Activated T-helper 17 cell treated with anti-CD3 and anti-CD28 coated beads, Interleukin-2, amount 50 U/mL, for 72 hours (primary cell): ENCODE measurements at places on chromosomes 4 and X. TPM values are rescaled to one million over a fixed set of nuclear protein-coding genes. Genes with fewer than 3 reads are reported as not detected.
A peak's percentile ranks its signal among the peaks of the same experiment; 100 is the strongest.

DNA sequence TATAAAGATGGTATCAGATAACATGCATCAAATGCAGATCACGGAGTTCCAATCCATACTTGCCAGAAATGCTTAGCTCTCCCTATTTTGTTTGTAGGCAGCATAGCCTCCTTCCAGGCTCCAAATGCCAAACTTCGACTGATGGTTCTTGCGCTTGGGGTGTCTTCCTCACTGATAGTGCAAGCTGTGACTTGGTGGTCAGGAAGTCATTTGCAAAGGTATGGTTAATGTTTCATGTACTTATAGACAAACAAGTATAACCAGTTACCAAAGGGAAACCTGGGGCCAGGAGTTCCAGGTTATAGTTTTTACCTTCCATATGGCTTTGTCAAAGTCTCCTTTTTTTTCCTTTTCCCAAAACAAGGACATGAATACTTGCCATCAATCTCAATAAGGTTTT is 5.3 kb downstream of the CWH43 start:
- no peaks in the 10 kb centered on the region for H3K4me1 ChIP-seq
- no peaks in the 10 kb centered on the region for H3K36me3 ChIP-seq
- no peak for ATAC-seq
- no peak overlapping the region for H3K27ac ChIP-seq
- peaks cover 16% of the 10 kb centered on the region for H3K27me3 ChIP-seq
- H3K4me3 ChIP-seq: no peak overlapping the region

DNA sequence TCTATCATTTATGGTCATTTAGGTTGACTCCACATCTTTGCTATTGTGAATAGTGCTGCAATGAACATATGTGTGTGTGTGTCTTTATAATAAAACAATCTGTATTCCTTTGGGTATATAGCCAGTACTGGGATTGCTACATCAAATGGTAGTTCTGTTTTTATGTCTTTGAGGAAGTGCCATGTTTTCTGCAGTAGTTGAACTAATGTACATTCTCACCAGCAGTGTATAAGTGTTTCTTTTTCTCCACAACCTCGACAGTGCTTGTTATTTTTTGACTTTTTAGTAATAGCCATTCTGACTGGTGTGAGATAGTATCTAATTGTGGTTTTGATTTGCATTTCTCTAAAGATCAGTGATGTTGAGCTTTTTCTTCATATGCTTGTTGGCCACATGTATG is 80.5 kb downstream of the ARHGAP6 start:
- no peak for ATAC-seq
- H3K4me3 ChIP-seq: no peak overlapping the region
- H3K4me1 ChIP-seq: no peaks in the 10 kb centered on the region
- peaks cover 15% of the 10 kb centered on the region for H3K27me3 ChIP-seq
- no peaks in the 10 kb centered on the region for H3K36me3 ChIP-seq

- H3K27me3 ChIP-seq: no peaks in the 10 kb centered on the region
- ATAC-seq: no peak
- no peaks in the 10 kb centered on the region for H3K36me3 ChIP-seq
- H3K27ac ChIP-seq: no peak overlapping the region
- H3K4me1 ChIP-seq: no peaks in the 10 kb centered on the region
Observed at GRCh38 chrX:105553118-105553517, 269.2 kb upstream of the NRK start.

- no peaks in the 10 kb centered on the region for H3K36me3 ChIP-seq
- peaks cover 9% of the 10 kb centered on the region for H3K4me1 ChIP-seq
- ATAC-seq: peak; percentile 78
Observed at GRCh38 chr4:128803783-128804182, 5.7 kb upstream of the JADE1 start.

GRCh38 chr4:123749383-123749782 is 352.8 kb downstream of the SPRY1 start:
- H3K27me3 ChIP-seq: peaks cover 3% of the 10 kb centered on the region
- no peak for ATAC-seq
- H3K4me3 ChIP-seq: no peak overlapping the region

DNA sequence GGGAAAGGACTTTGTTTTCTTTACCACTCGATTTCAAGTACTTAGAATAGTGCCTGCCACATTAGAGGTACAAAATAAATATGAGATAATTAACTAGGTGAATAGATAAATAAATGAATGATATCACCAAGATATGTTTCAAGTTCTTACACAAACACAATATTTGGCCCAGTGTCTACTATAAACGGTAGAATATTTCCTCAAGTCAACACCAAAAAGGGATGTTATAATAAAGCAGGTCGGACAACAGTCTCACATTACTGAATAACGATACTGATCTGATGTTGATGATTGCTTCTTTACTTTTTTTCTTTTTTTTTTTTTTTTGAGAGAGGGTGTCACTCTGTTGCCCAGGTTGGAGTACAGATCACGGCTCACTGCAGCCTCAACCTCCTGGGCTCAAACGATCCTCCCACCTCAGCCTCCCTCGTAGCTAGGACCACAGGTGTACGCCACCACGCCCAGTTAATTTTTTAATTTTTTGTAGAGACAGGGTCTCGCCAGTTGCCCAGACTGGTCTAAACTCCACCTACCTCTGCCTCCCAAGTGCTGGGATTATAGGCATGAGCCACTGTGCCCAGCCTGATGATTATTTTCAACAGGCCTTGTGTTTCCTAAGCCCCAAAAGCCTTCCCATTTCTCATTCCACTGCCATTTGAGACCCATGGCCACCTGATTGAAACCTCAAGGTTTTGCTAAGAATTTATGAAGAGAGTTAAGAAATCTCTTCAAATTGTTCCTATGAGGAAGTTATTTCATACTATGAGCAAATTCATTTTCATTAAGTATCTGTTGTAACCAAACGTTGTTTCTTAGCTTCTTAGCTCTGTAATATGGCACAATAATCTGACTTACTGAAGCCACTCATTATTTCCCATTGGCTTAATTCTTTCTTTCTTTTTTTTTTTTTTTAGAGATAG is 2.3 kb downstream of the MANBA start:
- no peak for ATAC-seq
- H3K4me3 ChIP-seq: peak overlapping the region; percentile 92
- no peaks in the 10 kb centered on the region for H3K36me3 ChIP-seq
- H3K4me1 ChIP-seq: peaks cover 29% of the 10 kb centered on the region

GRCh38 chrX:53317365-53318069 is 36.1 kb upstream of the IQSEC2 start:
- peak; percentile 75 for ATAC-seq
- peaks cover 13% of the 10 kb centered on the region for H3K27me3 ChIP-seq
- H3K36me3 ChIP-seq: no peaks in the 10 kb centered on the region
- no peak overlapping the region for H3K27ac ChIP-seq
- peaks cover 9% of the 10 kb centered on the region for H3K4me1 ChIP-seq

ZBED1 gene
- 37.6 TPM for total RNA-seq

DNA sequence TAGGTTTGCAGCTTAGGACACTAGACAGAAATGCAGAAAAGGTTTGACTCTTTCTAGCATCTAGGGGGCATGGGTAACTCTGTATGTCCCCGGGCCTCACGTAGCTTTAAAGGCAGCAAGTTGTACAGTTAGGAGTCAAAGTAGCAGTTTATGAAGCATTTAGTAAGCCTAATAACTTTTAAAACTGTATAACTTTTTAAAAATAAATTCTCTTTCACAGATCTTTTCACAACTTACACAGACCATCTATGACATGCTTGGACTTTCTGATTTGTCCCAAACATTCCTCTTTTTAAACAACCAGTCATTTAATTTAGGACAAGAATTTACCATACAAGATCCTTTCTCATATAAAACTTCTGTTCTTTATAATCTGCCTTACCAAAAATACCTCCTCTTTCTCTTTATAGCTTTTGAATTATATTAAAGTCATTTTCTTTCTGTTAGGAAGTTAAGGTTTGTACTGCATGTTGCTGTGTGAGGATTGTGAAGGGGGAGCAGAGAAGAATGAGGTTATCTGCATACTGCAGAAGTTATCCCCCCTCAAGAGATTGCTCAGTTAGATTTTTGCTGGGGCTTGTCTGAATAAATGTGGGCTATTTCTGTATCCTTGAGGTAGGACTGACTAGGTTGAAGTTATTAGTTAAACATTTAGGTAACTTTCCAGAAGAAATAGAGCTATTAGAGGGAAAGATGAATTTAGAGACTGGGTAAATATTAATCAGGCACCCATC is 94.3 kb downstream of the CPE start:
- no peak overlapping the region for H3K4me3 ChIP-seq
- ATAC-seq: no peak
- no peak overlapping the region for H3K27ac ChIP-seq

- H3K27me3 ChIP-seq: no peaks in the 10 kb centered on the region
- H3K4me3 ChIP-seq: no peak overlapping the region
- H3K4me1 ChIP-seq: no peaks in the 10 kb centered on the region
- H3K27ac ChIP-seq: no peak overlapping the region
- H3K36me3 ChIP-seq: no peaks in the 10 kb centered on the region
- no peak for ATAC-seq
Observed at GRCh38 chrX:95716841-95717240, 967.8 kb upstream of the DIAPH2 start.

NCBP2L gene
- not detected for total RNA-seq

DNA sequence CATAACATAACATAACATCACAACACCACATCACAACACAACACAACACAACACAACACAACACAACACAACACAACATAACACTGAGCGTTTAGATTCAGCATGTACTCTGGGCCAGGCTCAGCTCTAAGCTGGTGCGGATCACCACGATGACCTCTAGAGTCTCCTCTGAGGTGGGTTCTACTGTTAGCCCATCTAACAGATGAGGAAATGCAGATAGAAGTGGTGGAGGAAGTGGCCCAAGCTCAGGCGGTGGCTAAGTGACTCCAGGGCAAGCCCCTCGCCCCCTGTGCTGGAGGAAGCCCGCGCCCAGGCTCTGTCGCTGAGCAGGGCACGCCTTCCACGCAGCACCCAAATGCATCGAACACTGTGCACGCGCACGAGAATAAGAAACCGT is 45.3 kb upstream of the CDKN2AIP start:
- H3K36me3 ChIP-seq: no peaks in the 10 kb centered on the region
- H3K4me1 ChIP-seq: peaks cover 16% of the 10 kb centered on the region
- peaks cover 3% of the 10 kb centered on the region for H3K27me3 ChIP-seq
- ATAC-seq: no peak
- peak overlapping the region; percentile 78 for H3K4me3 ChIP-seq
- no peak overlapping the region for H3K27ac ChIP-seq

- ATAC-seq: no peak
- H3K4me3 ChIP-seq: peak overlapping the region; percentile 72
- peaks cover 27% of the 10 kb centered on the region for H3K27me3 ChIP-seq
- no peak overlapping the region for H3K27ac ChIP-seq
- peaks cover 10% of the 10 kb centered on the region for H3K4me1 ChIP-seq
- no peaks in the 10 kb centered on the region for H3K36me3 ChIP-seq
Observed at GRCh38 chr4:140049849-140050637, 103.9 kb downstream of the MAML3 start.

GRCh38 chr4:83219344-83220331 is 65.0 kb downstream of the COQ2 start:
- H3K4me3 ChIP-seq: peak overlapping the region; percentile 51
- peak; percentile 73 for ATAC-seq
- peaks cover 34% of the 10 kb centered on the region for H3K4me1 ChIP-seq
- peak overlapping the region; percentile 88 for H3K27ac ChIP-seq
- H3K36me3 ChIP-seq: no peaks in the 10 kb centered on the region
- no peaks in the 10 kb centered on the region for H3K27me3 ChIP-seq

DNA sequence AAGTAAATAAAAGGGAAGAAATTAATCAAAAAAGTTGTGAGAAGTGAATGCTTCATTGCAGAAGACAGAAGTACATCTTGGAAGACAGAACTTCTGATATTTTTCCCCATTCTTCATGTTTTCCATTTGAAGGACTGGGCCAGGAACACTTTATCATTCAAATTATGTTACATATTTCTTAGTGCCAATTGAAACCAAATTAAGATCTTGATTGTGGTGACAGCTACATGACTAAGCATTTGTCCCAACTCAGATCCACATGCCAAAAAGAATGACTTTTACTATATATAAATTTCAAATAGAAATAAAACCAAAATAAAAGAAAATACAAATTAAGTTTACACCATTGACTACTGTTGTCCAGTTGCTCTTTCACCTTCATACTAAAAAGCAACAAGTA is 14.0 kb upstream of the FGF5 start:
- H3K27ac ChIP-seq: no peak overlapping the region
- peaks cover 20% of the 10 kb centered on the region for H3K27me3 ChIP-seq
- H3K36me3 ChIP-seq: no peaks in the 10 kb centered on the region
- ATAC-seq: no peak
- no peaks in the 10 kb centered on the region for H3K4me1 ChIP-seq

DNA sequence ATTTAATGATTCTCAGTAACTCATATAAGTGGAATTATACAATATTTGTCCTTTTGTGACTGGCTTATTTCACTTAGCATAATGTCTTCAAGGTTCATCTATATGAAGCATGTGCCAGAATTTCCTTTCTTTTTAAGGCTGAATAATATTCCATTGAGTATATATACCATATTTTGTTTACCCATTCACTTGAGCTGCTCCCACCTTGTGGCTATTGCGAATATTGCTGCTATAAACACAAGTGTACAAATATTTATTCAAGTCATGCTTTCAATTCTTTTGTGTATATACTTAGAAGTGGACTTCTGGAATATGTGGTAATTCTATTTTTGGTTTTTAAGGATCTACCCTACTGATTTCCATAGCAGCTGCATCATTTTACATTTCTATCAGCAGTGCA is 219.1 kb downstream of the MID1 start:
- H3K36me3 ChIP-seq: no peaks in the 10 kb centered on the region
- no peak overlapping the region for H3K27ac ChIP-seq
- no peak overlapping the region for H3K4me3 ChIP-seq
- no peaks in the 10 kb centered on the region for H3K27me3 ChIP-seq
- no peak for ATAC-seq

GRCh38 chr4:143148521-143148920 is 36.2 kb upstream of the USP38 start:
- H3K27ac ChIP-seq: no peak overlapping the region
- H3K36me3 ChIP-seq: no peaks in the 10 kb centered on the region
- no peaks in the 10 kb centered on the region for H3K4me1 ChIP-seq

DNA sequence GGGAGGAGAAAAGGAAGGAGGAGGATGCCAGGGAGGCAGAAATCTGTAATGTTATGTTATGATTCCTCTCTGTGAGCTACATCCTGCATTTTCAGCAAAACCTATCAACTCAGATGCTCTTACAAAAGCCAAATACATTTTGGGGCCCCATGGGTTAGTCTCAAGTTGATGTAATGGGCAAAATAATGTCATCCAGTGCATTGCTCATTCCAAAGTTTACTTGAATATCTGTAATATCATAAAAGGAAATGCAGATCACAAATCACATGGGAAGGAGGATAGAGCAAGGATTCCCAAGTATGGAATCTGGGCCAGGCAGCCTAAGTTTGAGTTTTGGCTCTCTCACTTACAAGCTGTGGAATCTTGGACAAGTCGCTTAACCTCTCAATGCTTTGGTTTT is 74.9 kb upstream of the SOD3 start:
- H3K27ac ChIP-seq: no peak overlapping the region
- H3K4me3 ChIP-seq: no peak overlapping the region
- H3K4me1 ChIP-seq: no peaks in the 10 kb centered on the region

DNA sequence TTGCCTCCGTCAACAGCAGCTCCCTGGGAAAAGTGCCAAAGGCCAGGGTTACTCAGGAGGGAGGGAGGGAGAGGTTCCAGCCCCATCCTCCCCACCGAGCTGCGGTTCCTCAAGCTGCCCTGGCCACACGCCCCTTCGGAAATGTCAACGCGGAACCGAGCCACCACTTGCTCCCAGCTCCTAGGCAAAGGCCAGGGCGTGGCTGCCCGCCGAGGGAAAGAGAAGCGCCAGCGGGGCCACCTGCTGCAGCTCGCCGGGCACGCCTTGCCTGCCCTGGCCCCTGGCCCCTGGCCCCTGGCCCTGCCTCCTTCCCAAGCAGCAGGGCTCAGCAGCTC is 15.3 kb downstream of the SLC6A8 start:
- H3K36me3 ChIP-seq: peaks cover 38% of the 10 kb centered on the region
- no peak overlapping the region for H3K4me3 ChIP-seq
- ATAC-seq: no peak
- no peak overlapping the region for H3K27ac ChIP-seq
- H3K27me3 ChIP-seq: no peaks in the 10 kb centered on the region

CYLC1 gene
- total RNA-seq: not detected
